ENCODE measurements at places on chromosomes 2 and 18.
A peak's percentile ranks its signal among the peaks of the same experiment; 100 is the strongest.

- DNase-seq = no peak
These were observed 1.5 kb downstream of the POU3F3 start for GRCh38 chr2:104855221-104856085.

GRCh38 chr2:177550264-177551200 lies 158.0 kb downstream of the AGPS start:
- DNase-seq = peak; percentile 30

- DNase-seq = peak; percentile 68
These were observed 111.6 kb upstream of the NABP1 start for GRCh38 chr2:191566344-191566743.

- DNase-seq = peak; percentile 99
These were observed 67.6 kb upstream of the ZFP36L2 start for GRCh38 chr2:43293744-43294695.

DNA sequence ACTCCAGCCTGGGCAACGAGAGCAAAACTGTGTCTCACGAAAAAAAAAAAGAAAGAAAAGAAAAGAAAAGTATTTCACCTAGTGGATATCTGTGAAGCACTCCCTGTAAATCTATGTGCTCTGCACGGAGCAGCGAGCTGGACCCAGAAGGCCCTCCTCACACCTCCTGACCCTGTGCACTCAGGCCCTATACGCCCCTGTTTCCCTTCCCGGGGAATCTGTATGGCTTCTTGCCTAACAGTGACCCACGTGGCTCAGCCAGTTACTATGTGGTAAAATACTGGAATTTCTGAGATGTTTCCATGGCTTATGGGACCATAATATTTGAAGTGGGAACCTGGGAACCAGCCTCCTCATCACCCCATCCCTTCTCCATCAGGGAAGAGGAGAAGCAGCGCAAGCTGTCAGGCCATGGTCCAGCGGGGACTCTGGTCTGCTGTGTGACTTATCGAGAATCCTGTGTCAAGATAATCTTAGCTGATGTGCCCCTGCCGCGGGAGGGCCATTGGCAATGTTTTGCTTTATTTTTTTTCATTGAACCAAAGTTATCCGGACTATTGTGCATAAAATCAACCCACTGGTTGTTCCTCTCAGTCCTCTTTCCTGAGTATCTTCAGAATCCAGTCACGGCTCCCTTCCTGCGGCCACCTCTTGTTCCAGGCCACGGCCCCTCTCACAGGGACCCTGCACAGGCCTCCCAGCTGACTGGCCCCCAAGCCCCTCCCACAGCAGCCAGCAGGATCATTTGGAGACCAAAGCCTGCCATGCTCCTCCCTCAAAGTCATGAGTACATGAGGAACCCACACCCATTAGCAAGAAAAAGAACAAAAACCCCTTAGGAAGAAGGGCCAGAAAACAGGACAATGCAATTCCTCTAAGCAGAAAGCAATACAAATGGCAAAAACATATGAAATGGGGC lies 30.6 kb downstream of the SDC1 start:
- no peak for DNase-seq

- DNase-seq = peak; percentile 76
These were observed 107.1 kb upstream of the STK17B start for GRCh38 chr2:196278491-196278911.

GRCh38 chr2:33495683-33496082 lies 19.2 kb downstream of the RASGRP3 start:
- DNase-seq = no peak

GRCh38 chr2:144421606-144422510 lies 98.1 kb downstream of the ZEB2 start:
- no peak for DNase-seq

- DNase-seq = no peak
These were observed 20.0 kb downstream of the ELP2 start for GRCh38 chr18:36149514-36150289.

DNA sequence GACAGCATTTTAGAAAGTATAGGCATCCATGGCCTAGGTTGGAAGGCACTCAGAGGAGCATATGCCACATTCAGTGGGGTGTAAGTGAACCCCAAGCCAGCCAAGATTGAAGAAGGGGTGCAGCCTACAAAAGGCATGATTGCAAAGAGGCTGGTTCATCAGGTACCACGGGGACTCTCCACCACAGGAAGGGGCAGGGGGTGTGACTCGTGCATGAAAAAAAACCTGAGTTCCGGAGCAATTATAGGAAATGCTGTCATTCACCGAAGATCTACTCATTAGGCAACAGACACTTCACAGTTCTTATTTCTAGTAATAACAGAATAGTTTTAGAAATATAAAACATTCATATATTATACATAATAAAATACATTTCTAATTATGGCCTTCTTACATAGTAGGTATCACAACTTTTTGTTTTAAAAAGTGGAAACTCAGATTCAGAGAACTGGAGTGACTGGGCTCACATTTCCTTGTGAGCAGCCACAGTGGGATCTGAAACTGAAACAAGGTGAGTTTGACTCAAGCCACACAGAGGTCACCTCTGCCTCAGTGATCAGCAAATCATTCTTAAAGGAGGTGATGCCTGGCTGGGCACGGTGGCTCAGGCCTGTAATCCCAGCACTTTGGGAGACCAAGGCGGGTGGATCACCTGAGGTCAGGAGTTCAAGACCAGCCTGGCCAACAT lies 188.4 kb upstream of the GYPC start:
- no peak for DNase-seq

DNA sequence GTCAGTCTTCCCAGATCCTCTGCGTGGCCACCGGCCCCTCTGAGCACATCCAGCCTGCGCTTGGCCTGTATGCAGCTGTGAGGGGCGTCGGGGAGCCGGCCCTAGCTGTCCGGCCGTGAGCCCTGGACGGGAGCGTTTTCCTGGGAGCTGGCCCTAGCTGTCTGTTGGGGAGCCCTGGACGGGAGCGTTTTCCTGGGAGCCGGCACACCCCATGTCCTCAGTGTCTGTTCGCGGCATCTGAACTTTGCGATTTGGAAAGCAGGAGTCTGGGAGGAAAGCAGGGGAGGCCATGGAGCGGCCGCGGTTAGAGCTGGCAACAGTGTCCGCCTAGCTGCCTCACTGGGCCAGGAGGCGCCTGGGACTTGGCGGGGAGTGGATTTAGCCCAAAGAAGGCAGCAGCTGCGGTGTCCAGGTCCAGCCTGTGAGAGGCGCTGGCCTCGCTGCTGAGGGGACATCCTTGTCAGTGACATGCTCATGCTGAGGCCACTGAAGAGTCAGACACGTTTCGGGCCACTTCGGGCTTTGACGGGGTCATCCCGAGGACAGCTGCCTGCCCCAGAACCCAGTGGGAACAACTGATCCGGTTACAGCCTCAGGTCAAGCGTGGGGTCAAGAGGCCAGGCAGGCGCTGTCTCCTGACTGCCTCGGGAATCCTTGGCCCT lies 75.8 kb downstream of the KCNG2 start:
- no peak for DNase-seq

Measured in choroid plexus epithelial cell (primary cell).